ENCODE measurements at places on chromosomes 6 and 20. TPM values are rescaled to one million over a fixed set of nuclear protein-coding genes. Genes with fewer than 3 reads are reported as not detected.
A peak's percentile ranks its signal among the peaks of the same experiment; 100 is the strongest.

GRCh38 chr20:33178726-33179125, 10.8 kb downstream of the BPIFA2 start:
- no peaks in the 10 kb centered on the region for H3K4me1 ChIP-seq
- H3K27ac ChIP-seq = no peak overlapping the region
- DNase-seq = peak; percentile 44
- H3K27me3 ChIP-seq = no peaks in the 10 kb centered on the region

The IP6K3 gene
- total RNA-seq = 0.46 TPM

The NKX2-4 gene
- 0.15 TPM for total RNA-seq

DNA sequence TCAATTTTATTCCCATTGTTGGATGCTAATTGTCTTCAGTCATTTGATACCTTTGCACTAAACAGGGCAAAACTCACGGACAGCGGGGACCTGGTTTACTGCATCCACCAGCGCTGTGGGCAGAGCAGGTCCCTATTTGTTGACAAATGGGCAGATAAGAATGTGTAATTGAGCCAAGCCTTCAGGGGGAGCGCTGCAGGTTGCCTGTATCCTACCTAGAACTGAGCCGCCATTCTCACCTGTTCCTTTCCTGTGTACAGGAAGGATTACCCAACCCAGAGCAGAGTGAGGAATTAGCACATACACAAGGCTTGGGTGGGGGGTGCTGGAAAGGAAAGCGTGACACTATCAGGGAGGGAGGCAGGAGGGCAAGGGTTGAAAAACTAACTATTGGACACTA, 89.1 kb upstream of the FOXA2 start:
- no peak overlapping the region for H3K27ac ChIP-seq
- no peak overlapping the region for H3K4me3 ChIP-seq
- no peak for DNase-seq
- no peaks in the 10 kb centered on the region for H3K27me3 ChIP-seq
- peaks cover 17% of the 10 kb centered on the region for H3K36me3 ChIP-seq

The SEMG1 gene
- total RNA-seq = 2.0 TPM

The HDGFL1 gene
- total RNA-seq = not detected

The NR2E1 gene
- total RNA-seq = not detected

The ATP9A gene
- total RNA-seq = 11.5 TPM

The POM121L2 gene
- not detected for total RNA-seq

GRCh38 chr6:105608711-105609374, 206.0 kb upstream of the PREP start:
- H3K4me1 ChIP-seq = no peaks in the 10 kb centered on the region
- no peak overlapping the region for H3K4me3 ChIP-seq
- no peak overlapping the region for H3K27ac ChIP-seq
- H3K36me3 ChIP-seq = no peaks in the 10 kb centered on the region
- H3K27me3 ChIP-seq = no peaks in the 10 kb centered on the region
- no peak for DNase-seq

DNA sequence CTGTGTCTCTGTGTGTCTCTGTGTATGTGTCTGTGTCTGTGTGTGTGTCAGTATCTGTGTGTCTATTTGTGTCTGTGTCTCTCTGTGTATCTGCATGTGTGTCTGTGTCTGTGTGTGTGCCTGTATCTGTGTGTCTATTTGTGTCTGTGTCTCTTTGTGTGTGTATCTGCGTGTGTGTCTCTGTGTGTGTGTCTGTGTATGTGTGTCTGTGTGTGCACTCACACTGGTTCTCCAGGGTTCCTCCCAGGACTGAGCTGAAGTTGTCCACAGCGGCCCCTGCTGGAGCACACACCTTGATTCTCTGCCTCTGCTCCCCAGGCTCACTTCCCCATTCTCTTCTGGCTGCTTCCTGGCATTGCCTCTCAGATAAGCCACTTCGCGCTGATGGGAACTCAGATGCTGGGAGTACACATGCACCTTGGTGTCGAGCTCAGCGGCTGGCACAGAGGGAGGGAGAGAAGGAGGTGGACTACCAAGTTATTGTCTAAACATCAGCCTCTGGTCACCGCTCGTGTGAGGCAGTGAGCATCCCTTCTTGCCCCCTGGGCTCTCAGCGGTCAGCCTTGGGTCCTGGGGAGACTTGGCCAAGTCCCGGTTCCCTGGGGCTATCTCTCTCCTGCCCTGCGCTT, 104.9 kb upstream of the NXT1 start:
- no peak overlapping the region for H3K27ac ChIP-seq
- no peaks in the 10 kb centered on the region for H3K4me1 ChIP-seq
- no peak overlapping the region for H3K4me3 ChIP-seq
- H3K36me3 ChIP-seq = no peaks in the 10 kb centered on the region

The MYCT1 gene
- 0.09 TPM for total RNA-seq

The HS3ST5 gene
- total RNA-seq = 14.4 TPM

DNA sequence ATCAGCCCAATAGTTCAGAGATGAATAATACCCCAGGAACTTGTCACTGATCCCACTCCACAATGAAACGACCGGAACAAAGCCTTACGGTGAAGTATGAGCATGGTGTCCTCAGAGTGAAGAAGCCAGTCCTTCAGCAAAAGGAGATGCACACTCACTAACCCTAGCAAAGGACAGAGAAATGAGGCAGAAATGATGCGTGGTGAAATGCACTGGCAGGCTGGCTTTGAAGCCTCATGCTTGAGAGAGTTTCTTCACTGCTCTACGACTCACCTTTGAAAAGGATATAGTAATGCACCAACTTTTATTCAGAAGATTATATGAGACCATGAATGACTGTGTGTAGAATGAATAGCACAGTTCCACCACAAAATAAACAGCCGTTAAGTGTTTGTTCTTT, 74.8 kb downstream of the PHACTR1 start:
- no peak overlapping the region for H3K27ac ChIP-seq
- no peaks in the 10 kb centered on the region for H3K36me3 ChIP-seq
- no peaks in the 10 kb centered on the region for H3K27me3 ChIP-seq
- DNase-seq = no peak
- H3K4me3 ChIP-seq = no peak overlapping the region
- no peaks in the 10 kb centered on the region for H3K4me1 ChIP-seq

GRCh38 chr6:13289789-13290318, 38.5 kb downstream of the TBC1D7 start:
- peak; percentile 1 for DNase-seq
- peaks cover 81% of the 10 kb centered on the region for H3K36me3 ChIP-seq
- no peak overlapping the region for H3K27ac ChIP-seq
- H3K4me3 ChIP-seq = no peak overlapping the region
- H3K27me3 ChIP-seq = no peaks in the 10 kb centered on the region

The PCK1 gene
- total RNA-seq = not detected

DNA sequence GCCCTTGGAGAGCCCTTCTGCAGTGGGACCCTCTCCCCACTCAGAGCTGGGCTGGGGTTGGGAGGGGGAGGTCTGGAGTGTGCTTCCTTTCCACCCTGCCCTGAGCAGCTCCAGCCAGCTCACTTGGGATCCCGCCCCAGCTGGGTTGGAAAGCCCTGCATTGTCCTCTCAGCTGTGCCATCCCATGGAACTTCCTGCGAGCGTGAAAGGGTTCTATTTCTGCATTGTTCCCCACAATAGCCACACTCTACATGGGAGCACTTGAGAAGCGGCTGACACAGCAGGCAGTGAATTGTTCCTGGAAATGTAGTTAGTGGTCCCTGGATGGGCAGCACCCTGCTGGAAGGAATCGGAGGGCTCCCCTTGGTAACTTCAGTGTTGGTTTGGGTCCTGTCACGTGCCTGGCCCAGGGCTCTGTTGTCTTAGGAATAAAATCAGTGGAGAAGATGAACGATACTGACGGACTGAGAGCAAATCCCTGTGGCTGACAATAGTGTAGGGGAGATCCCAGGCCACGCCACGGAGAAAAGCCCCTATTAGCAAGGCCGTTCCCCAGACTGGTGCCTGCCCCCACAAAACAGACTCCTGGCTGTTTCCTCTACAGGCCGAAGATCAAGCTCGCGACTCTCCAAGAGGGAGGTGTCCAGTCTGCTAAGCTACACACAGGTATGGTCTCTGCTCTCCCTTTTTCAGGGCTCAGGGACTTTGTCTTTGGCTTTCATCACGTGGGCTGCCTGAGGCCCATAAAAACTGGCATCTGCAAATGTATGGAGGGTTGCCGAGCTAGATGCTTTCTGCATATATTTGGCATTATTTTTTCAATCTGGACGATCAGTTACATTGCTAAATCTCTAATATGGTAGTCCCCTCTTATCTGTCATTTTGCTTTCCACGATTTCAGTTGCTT, 18.8 kb downstream of the DNMT3B start:
- H3K27ac ChIP-seq = no peak overlapping the region
- peaks cover 81% of the 10 kb centered on the region for H3K36me3 ChIP-seq
- no peaks in the 10 kb centered on the region for H3K27me3 ChIP-seq
- peaks cover 3% of the 10 kb centered on the region for H3K4me1 ChIP-seq
- DNase-seq = peak; percentile 64
- H3K4me3 ChIP-seq = peak overlapping the region; percentile 44

DNA sequence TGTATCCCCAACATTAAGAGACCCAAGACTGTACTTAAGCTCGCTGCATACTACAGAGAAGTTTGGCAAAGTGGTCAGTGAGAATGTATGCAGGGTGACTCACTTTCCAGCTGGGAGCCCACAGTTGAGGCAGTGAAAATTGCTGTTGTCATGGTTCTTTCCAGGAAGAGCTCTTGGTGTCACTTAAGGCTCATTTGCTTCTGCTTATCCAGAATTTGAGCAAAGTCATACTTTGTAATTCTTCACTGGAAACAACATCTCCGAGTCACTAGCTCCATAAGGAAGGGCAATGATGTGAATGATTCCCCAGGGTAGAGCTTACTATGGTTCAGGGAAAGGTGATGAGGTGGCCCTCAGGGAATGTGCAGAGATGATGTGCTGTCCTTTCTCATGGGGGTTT, 65.4 kb upstream of the FBXL4 start:
- no peaks in the 10 kb centered on the region for H3K27me3 ChIP-seq
- no peaks in the 10 kb centered on the region for H3K36me3 ChIP-seq
- no peak for DNase-seq
- H3K27ac ChIP-seq = no peak overlapping the region
- no peaks in the 10 kb centered on the region for H3K4me1 ChIP-seq

The AFG1L gene
- total RNA-seq = 6.9 TPM

The SYCP2L gene
- total RNA-seq = 3.5 TPM

DNA sequence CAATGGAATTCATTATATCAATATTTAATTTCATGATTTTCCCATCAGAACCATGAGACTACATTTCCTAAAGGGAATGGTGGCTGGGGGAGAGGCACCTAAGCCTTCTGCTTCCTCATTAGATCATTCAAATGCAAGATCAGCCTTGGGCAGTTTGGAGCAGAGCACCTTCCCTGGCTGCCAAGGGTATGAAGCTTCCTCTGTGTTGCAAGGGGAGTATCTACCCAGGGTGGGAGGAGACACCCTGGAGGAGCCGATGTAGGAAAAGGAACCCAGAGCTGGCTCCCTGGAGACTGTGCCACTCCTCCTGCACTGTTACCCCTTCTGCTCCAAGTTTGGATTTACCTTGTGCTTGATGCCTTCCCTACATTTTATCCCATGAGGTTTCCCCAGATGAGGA, 299.7 kb upstream of the PRDM1 start:
- no peak overlapping the region for H3K27ac ChIP-seq
- no peak overlapping the region for H3K4me3 ChIP-seq
- no peaks in the 10 kb centered on the region for H3K36me3 ChIP-seq
- DNase-seq = no peak
- H3K4me1 ChIP-seq = peaks cover 1% of the 10 kb centered on the region

The PRL gene
- not detected for total RNA-seq

DNA sequence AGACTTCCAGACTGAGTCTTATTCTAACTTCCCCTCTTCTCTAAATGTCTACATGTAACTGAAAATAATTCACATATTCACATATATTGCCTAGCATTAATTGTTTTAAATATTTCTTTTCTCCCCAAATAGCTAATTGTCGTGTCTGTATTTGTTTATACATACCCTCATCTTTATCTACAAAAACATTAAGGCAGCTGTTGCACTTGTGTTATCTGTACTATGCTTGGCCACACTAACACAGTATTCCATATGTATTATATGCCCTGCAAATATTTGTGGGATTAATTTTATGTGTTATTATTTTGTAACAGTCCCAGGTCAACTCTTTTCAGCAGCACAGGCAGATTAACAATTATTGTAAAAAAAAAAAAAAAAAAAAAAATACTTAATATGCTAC, 11.7 kb downstream of the HDAC2 start:
- H3K27me3 ChIP-seq = no peaks in the 10 kb centered on the region
- no peak for DNase-seq
- H3K4me3 ChIP-seq = no peak overlapping the region

The ZBTB12 gene
- 31.0 TPM for total RNA-seq

The KHDC3L gene
- total RNA-seq = not detected

The SIRPA gene
- 6.0 TPM for total RNA-seq

GRCh38 chr20:709423-709822, 33.8 kb upstream of the SCRT2 start:
- peak overlapping the region; percentile 87 for H3K4me3 ChIP-seq
- peaks cover 5% of the 10 kb centered on the region for H3K27me3 ChIP-seq
- H3K4me1 ChIP-seq = no peaks in the 10 kb centered on the region
- H3K27ac ChIP-seq = no peak overlapping the region
- H3K36me3 ChIP-seq = peaks cover 15% of the 10 kb centered on the region

DNA sequence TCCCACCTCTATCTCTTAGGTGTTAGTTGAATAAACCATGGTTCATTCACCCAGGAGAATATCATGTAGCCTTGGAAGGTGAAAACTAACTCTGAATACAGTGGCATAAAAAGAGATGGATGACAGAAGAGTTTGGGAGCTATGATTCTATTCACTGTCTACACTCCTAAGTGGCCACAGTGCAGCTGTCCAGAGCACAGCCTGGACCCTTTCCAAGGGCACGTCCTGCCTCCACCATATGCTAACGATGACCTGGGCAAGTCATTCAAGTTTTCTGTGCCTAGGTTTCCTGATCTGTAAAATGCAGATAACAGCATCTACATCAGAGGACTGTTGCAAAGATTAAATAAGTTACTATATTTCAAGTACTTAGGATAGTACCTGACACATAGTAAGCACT, 314.1 kb downstream of the PTPRT start:
- H3K4me1 ChIP-seq = no peaks in the 10 kb centered on the region
- no peak overlapping the region for H3K27ac ChIP-seq
- DNase-seq = no peak

DNA sequence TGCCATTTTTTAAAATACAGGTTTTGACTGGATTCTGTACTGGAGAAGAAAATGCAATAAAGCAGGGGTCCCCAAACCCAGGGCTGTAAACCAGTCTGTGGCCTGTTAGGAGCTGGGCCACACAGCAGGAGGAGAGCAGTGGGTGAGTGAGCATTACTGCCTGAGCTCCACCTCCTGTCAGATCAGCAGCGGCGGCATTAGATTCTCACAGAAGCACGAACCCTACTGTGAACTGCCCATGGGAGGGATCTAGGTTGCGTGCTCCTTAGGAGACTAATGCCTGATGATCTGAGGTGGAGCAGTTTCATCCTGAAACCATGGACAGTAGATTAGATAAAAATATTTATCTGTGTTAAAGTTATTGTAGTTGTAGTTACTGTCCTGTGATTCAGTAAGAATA, 21.1 kb upstream of the FBXO9 start:
- no peak overlapping the region for H3K27ac ChIP-seq
- no peaks in the 10 kb centered on the region for H3K4me1 ChIP-seq
- no peaks in the 10 kb centered on the region for H3K27me3 ChIP-seq
- no peak overlapping the region for H3K4me3 ChIP-seq

GRCh38 chr6:43142101-43142500, 29.0 kb upstream of the SRF start:
- no peak for DNase-seq
- H3K4me3 ChIP-seq = peak overlapping the region; percentile 55
- no peaks in the 10 kb centered on the region for H3K27me3 ChIP-seq
- no peak overlapping the region for H3K27ac ChIP-seq
- H3K36me3 ChIP-seq = peaks cover 30% of the 10 kb centered on the region

All from H9 (cell line).